ENCODE measurements at places on chromosomes 16 and 17. TPM values are rescaled to one million over a fixed set of nuclear protein-coding genes. Genes with fewer than 3 reads are reported as not detected.

DNA sequence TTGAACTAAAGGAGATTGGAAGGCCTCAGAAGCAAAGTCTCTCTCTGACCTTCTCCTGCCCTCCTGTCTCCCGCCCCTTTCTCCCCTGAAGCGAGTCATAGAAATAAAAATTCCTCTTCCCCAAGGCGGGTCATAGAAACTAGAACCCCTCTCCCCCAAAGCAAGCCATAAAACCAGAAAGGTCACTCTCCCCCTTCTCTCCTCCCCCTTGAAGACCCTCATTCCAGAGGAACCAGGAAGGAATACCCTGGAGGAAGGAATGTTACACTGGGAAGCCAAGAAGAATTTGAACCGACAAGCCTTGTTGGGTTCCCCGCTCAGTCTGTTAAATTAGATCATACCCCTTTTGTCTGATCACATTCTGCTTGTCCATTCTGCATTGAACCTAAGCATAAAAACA is 2.7 kb upstream of the GJC1 start:
- DNase-seq: no peak

- no peak for DNase-seq
Measured at GRCh38 chr17:13558588-13558987, 43.1 kb downstream of the HS3ST3A1 start.

SYCE1L gene
- total RNA-seq: 1.7 TPM

- DNase-seq: peak; percentile 14
Measured at GRCh38 chr17:58694302-58694701, 1.9 kb downstream of the RAD51C start.

- DNase-seq: no peak
Measured at GRCh38 chr17:35361027-35361426, 12.4 kb downstream of the SLFN11 start.

GRCh38 chr16:89749637-89750036 is 28.3 kb downstream of the ZNF276 start:
- no peak for DNase-seq

GAS2L2 gene
- total RNA-seq: not detected

- peak; percentile 51 for DNase-seq
Measured at GRCh38 chr16:58329135-58329534, 34.3 kb upstream of the PRSS54 start.

DNA sequence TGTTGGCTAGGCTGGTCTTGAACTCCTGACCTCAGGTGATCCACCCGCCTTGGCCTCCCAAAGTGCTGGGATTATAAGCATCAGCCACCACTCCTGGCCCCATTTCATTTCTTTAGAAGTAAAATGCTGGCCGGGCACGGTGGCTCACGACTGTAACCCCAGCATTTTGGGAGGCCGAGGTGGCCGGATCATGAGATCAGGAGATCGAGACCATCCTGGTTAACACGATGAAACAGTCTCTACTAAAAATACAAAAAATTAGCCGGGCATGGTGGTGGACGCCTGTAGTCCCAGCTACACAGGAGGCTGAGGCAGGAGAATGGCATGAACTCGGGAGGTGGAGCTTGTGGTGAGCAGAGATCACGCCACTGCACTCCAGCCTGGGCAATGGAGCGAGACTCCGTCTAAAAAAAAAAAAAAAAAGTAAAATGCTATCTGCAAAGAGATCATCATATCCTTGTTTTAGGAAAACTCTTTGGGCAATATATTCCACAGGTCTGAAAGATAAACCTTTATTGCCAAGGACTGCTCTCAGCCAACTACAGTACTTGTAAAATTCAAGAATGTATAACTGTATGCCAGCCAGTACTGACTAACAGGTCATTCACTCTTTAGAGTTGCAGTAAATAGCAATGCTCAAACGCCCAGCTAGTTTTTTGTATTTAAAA is 3.8 kb downstream of the GJC1 start:
- peak; percentile 52 for DNase-seq

- DNase-seq: no peak
Measured at GRCh38 chr17:77374170-77374936, 233.6 kb downstream of the SEC14L1 start.

CDIPT gene
- total RNA-seq: 60.5 TPM

KSR1 gene
- total RNA-seq: 5.8 TPM

DNA sequence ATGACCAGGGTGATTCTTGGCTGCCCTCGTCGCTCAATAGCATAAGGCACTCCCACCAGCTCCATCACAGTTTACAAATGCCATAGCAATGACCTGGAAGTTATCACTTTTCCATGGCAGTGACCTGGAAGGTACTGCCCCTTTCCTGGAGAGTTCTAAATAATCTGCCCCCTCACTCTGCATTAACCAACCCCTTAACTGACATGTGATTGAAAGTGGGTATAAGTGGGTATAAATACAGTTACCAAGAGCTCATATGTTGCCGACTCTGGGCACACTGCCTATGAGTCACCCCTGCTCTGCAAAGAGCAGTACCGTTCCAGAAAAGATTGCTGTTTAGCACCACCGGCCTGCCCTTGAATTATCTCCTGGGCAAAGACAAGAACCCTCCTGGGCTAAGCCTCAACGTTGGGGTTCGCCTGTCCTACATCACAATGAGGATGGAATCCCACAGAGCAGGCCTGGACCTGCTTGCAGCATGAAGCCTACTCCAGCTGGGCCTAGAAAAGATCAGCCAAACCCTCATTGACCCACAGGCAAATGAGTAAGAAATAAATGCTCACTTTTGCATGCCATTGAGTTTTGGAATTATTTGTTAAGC is 95.2 kb upstream of the SEC14L1 start:
- peak; percentile 54 for DNase-seq

- no peak for DNase-seq
Measured at GRCh38 chr17:77020973-77021372, 119.8 kb upstream of the SEC14L1 start.

RAC3 gene
- 46.8 TPM for total RNA-seq
